ENCODE measurements at places on chromosomes 2 and 18.

- no peak for DNase-seq
- H3K4me1 ChIP-seq, result no peaks in the 10 kb centered on the region
- H3K27ac ChIP-seq, result no peak overlapping the region
- H3K27me3 ChIP-seq, result no peaks in the 10 kb centered on the region
- H3K4me3 ChIP-seq, result no peak overlapping the region
Observed at GRCh38 chr2:232957657-232958090, 55.4 kb downstream of the NGEF start.

DNA sequence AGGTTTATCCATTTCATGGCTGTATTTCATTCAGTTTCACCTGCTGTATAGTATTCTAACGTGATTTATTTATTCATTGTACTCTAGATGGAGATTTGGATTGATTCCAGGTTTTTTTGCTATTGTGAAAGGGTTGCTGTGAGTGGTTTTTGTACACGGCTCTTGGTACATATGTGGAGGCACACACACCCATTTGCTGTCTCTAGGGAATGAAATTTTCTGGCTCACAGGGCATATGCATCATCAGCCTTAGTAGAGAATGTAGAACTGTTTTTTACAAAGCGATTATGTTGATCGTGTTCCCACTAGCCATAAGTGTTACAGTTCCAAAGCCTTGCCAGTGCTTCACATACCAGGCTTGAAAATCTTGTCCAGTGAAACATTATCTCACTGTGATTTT lies 5.1 kb downstream of the SPTBN1 start:
- no peak overlapping the region for H3K4me3 ChIP-seq
- H3K4me1 ChIP-seq, result no peaks in the 10 kb centered on the region
- H3K27ac ChIP-seq, result no peak overlapping the region
- no peaks in the 10 kb centered on the region for H3K36me3 ChIP-seq
- no peak for DNase-seq

DNA sequence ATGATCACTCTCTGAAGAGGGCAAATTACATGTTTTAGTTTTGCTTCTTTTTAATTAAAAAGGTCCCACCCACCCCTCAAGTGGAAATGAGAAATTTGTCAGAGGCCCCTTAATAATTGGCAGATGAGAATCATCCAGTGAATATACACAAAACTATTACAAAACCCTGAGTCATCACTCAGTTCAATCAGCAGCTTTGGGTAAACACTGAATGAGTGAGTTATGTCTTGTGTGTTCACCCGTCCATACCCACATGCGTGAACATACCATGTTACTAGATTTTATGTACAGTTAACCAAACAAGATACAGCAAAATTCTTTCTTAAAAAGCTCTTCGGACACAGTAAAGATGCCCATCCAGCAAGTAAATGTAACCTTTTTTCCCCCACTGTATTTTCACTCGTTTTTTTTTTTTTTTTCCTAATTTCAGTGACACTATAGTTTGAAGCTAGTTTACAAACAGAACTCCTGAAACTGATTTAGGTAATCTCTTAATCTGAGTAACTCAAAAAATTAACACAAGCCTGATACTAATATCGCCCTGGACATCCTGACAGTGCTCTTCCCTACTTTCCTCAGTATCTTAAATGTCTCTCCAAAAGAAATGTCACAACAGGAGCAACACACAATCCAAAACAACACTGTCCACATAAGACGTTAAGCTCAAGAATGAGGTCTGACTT lies 1.4 kb downstream of the PSME4 start:
- H3K4me3 ChIP-seq, result peak overlapping the region; percentile 90
- H3K36me3 ChIP-seq, result no peaks in the 10 kb centered on the region
- DNase-seq, result no peak
- H3K4me1 ChIP-seq, result peaks cover 34% of the 10 kb centered on the region
- H3K27ac ChIP-seq, result peak overlapping the region; percentile 93

- DNase-seq, result no peak
- H3K4me3 ChIP-seq, result no peak overlapping the region
- no peaks in the 10 kb centered on the region for H3K27me3 ChIP-seq
- no peak overlapping the region for H3K27ac ChIP-seq
Observed at GRCh38 chr18:23779696-23780303, 90.5 kb downstream of the LAMA3 start.

DNA sequence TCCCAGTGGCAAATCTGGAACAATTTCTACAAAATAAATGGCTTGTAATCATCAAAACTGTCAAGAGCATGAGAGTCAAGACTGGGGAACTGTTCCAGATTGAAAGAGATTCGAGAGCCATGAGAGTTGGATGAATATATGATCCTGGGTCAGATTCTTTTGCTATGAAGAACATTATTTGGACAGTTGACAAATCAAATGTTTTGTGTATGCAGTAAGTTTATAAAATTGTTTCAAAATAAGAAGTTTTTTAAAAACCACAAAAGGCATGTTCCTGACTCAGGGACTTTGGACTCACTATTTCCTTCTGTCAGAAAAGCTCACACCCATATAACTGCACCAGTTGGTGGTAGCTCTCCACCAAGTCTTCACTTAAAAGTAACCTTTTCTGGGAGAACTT lies 38.5 kb downstream of the ROCK2 start:
- H3K4me1 ChIP-seq, result peaks cover 16% of the 10 kb centered on the region
- no peak overlapping the region for H3K27ac ChIP-seq
- no peaks in the 10 kb centered on the region for H3K36me3 ChIP-seq
- DNase-seq, result no peak
- H3K27me3 ChIP-seq, result no peaks in the 10 kb centered on the region
- no peak overlapping the region for H3K4me3 ChIP-seq

DNA sequence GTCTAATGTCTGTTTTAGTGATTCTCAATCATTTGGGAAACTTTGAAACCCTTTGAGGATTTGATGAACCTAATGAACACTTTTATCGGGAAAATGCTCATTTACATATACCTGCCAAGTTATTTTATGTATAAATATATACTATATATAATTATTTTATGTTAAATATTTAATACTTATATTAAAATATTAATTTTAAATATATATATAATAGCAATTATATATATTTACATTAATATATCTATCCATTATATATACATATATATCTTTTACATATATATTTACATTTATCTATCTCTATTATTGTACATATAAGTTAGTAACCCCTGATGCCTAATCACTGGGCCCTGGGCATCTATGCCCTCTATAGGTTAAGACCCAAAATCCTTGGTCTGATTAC lies 763.3 kb upstream of the FSHR start:
- DNase-seq, result no peak
- H3K36me3 ChIP-seq, result no peaks in the 10 kb centered on the region
- H3K27me3 ChIP-seq, result no peaks in the 10 kb centered on the region
- no peak overlapping the region for H3K4me3 ChIP-seq
- H3K4me1 ChIP-seq, result no peaks in the 10 kb centered on the region

All from pancreas (tissue), 10 donors.